ENCODE measurements at places on chromosomes 6 and 20. TPM values are rescaled to one million over a fixed set of nuclear protein-coding genes. Genes with fewer than 3 reads are reported as not detected.

The SYNDIG1 gene
- 1.4 TPM for total RNA-seq

The B3GALT4 gene
- 0.71 TPM for total RNA-seq

The HMGCLL1 gene
- total RNA-seq: 0.18 TPM

The TXLNB gene
- not detected for total RNA-seq

The SRMS gene
- 0.14 TPM for total RNA-seq

The PAX1 gene
- 0.11 TPM for total RNA-seq

The GMPR gene
- 3.5 TPM for total RNA-seq

The RAET1G gene
- total RNA-seq: 7.9 TPM

The SLC32A1 gene
- total RNA-seq: not detected

The PSORS1C2 gene
- total RNA-seq: not detected

The TEAD3 gene
- 8.0 TPM for total RNA-seq

The E2F1 gene
- 21.6 TPM for total RNA-seq

The GJA10 gene
- not detected for total RNA-seq

The TMC2 gene
- total RNA-seq: not detected

The ZNF337 gene
- total RNA-seq: 20.7 TPM

The CEP43 gene
- total RNA-seq: 7.2 TPM

The CCDC170 gene
- total RNA-seq: 0.07 TPM

The NT5E gene
- total RNA-seq: 21.7 TPM

The JPH2 gene
- 6.8 TPM for total RNA-seq

The TFAP2D gene
- not detected for total RNA-seq

The LHFPL5 gene
- total RNA-seq: 0.16 TPM

The CDSN gene
- 0.06 TPM for total RNA-seq

The ISM1 gene
- total RNA-seq: 0.18 TPM

The ARMC2 gene
- 2.0 TPM for total RNA-seq

The MMUT gene
- 6.9 TPM for total RNA-seq

Measured in A549 treated with dexamethasone at 1 μM for 4 hours (cell line).